ENCODE measurements at places on chromosomes 6 and 20. TPM values are rescaled to one million over a fixed set of nuclear protein-coding genes. Genes with fewer than 3 reads are reported as not detected.

DNA sequence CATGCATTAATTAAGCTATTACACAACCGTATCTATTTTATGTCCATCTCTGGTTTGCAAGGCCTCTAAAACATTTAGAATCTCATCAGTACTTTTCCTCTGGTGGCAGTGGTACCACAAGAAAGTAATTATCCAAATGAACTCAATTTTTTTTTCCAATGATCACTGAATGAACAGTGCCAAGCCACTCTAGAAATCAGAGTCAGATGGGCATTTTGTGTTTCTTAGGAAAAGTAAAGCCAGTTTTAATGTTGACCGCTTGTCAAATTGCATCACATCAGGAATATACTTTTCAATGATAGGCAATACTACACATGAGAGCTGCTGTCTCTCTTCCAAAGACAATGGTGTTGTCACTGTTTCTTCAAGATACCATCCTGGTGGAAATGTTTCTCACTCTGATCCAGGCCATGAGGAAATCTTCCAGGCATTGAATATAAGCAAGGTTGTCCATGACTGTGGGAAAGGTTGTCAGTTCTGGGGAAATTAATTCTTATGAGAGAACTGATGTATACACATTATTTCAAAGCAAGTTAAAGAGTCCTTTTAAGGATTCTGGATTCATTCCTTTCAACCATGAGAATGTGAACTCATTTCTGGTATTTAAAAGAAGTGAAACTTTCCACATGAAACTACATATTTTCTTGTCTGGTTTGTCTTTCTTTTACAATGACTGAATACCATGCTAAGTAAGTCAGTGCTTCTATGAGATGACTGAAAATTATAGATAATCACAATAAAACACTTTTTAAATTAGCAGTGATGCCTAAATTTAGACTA lies 108.8 kb upstream of the TCF21 start:
- no peaks in the 10 kb centered on the region for H3K27me3 ChIP-seq
- no peaks in the 10 kb centered on the region for H3K4me1 ChIP-seq
- H3K4me3 ChIP-seq, result no peak overlapping the region
- no peaks in the 10 kb centered on the region for H3K36me3 ChIP-seq
- no peak for DNase-seq

The PCSK2 gene
- polyA plus RNA-seq, result not detected

The CFB gene
- 0.83 TPM for polyA plus RNA-seq

DNA sequence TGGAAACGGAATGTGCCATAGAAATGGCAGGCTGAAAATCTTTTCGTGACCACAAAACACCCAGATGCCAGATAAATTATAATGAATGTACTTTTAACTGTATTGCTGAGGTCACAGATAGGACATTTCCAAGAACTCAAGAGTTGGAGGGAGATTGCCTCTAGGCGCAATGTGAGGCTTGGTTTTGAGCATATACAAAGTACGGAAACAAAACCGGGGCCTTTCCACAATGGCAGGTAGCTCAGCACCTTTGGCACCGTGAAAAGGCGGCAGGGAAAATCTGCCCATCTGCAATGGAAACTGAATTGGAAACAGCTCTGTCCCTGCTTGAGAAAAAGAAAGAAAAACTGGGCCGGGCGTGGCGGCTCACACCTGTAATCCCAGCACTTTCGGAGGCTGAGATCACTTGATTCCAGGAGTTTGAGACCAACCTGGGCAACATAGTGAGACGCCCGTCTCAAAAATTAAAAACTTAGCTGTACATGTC lies 10.5 kb upstream of the C20orf144 start:
- H3K27ac ChIP-seq, result no peak overlapping the region
- H3K36me3 ChIP-seq, result no peaks in the 10 kb centered on the region
- peaks cover 9% of the 10 kb centered on the region for H3K4me1 ChIP-seq

The CDH26 gene
- polyA plus RNA-seq, result not detected

GRCh38 chr6:1613688-1614447 lies 4.2 kb downstream of the FOXC1 start:
- H3K27me3 ChIP-seq, result peaks cover 36% of the 10 kb centered on the region
- no peaks in the 10 kb centered on the region for H3K36me3 ChIP-seq
- no peak overlapping the region for H3K27ac ChIP-seq
- peaks cover 8% of the 10 kb centered on the region for H3K4me1 ChIP-seq
- no peak overlapping the region for H3K4me3 ChIP-seq

The BCLAF1 gene
- 130 TPM for polyA plus RNA-seq

All from CD8-positive, alpha-beta memory T cell (primary cell).